Muscle of leg (tissue), 16 donors: ENCODE measurements at places on chromosomes 6 and 20.

DNA sequence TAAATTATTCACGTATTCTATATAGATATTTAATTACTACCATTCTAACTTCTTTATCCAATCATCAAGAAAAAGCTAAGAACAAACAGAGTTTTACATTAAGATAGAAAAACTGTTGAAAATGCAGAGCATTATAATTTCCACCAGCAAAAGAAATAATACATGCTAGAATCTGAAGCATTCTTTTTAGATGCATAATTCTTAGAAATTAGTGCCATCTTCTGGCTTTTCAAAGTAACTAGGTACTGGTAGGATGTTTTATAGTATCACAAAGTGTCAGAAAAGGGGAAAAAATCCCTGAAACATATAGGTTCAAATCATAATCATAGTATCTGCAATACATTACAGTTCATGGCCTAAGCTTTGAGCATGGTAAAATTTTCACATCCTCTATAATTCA lies 178.9 kb downstream of the PHF3 start:
- no peaks in the 10 kb centered on the region for H3K36me3 ChIP-seq
- H3K4me3 ChIP-seq: no peak overlapping the region
- H3K27ac ChIP-seq: no peak overlapping the region
- H3K27me3 ChIP-seq: no peaks in the 10 kb centered on the region

DNA sequence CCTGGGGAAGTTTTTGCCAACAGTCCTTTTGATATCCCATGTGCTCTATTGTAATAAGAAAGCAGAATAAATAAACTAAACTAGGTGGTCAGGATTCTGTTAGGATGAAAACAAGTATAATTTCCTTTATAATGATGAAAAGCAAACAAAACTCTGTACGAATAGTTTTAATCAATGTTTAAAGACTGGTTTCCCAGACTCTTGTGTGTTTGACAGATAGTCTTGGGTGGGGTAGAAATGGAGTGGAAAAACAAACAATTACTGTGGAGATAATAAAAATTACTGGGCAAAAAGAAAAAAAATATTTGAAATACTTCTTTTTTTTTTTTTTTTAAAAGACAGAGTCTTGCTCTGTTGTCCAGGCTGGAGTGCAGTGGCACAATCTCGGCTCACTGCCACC lies 152.1 kb upstream of the FLRT3 start:
- DNase-seq: no peak
- H3K4me3 ChIP-seq: no peak overlapping the region
- H3K27ac ChIP-seq: no peak overlapping the region
- no peaks in the 10 kb centered on the region for H3K4me1 ChIP-seq
- H3K36me3 ChIP-seq: no peaks in the 10 kb centered on the region

GRCh38 chr6:152316024-152316423 lies 321.1 kb downstream of the SYNE1 start:
- peak; percentile 59 for DNase-seq
- peak overlapping the region; percentile 53 for H3K27ac ChIP-seq
- no peaks in the 10 kb centered on the region for H3K4me1 ChIP-seq
- no peaks in the 10 kb centered on the region for H3K27me3 ChIP-seq
- peaks cover 34% of the 10 kb centered on the region for H3K36me3 ChIP-seq
- no peak overlapping the region for H3K4me3 ChIP-seq

GRCh38 chr20:3819411-3820047 lies 818 bp upstream of the AP5S1 start:
- peak overlapping the region; percentile 99 for H3K27ac ChIP-seq
- no peak for DNase-seq
- H3K4me1 ChIP-seq: peaks cover 28% of the 10 kb centered on the region
- H3K27me3 ChIP-seq: no peaks in the 10 kb centered on the region
- H3K36me3 ChIP-seq: peaks cover 23% of the 10 kb centered on the region
- peak overlapping the region; percentile 78 for H3K4me3 ChIP-seq

DNA sequence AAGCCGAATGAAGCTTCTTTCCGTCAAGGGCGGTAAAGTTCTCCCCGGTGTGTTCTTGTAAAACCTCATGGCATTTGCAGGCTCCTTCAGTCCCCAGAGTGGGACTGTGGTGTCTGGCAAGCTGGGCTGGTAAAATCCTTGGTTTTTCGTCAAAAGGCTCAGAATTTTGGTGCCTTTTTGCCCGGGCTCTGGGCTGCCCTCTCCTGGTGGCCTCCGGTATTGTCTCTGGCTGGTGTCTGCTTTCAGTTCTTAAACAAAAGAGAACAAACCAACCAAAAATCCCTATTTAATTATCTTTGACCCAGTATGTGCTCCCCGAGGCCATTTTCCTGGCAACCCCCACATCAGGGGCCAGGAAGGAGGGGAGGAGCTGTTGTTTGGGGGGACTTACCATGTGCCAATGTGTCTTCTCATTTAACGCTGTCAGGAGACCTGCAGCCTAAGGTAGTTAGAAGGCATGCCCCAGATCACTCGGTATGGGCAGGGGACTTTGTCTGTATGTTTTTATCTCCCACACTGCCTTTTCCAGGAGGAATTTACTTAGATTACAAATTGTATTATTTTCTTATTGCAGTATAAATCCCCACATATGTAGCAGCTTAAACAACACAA lies 11.1 kb downstream of the CDH4 start:
- H3K27me3 ChIP-seq: peaks cover 15% of the 10 kb centered on the region
- DNase-seq: no peak
- no peak overlapping the region for H3K4me3 ChIP-seq
- H3K36me3 ChIP-seq: no peaks in the 10 kb centered on the region
- no peak overlapping the region for H3K27ac ChIP-seq

DNA sequence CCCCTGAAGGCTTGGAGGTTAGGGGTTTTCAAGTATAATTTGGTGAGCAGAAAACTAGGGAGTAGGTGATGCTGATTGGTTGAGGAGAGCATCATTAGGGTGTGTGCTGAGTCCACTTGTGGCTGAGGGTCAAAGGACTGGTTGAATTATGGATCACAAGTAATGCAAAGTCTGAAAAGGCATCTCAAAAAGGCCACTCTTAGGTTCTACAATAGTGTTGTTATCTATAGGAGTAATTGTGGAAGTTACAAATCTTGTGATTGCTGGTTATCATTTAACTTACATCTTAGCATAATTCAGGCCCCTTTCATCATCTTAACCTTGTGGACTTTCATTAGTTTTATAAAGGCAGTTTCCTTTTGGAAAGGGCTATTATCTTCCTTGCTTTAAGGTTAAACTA lies 60.8 kb downstream of the UBR2 start:
- no peak for DNase-seq
- H3K4me3 ChIP-seq: no peak overlapping the region
- H3K36me3 ChIP-seq: peaks cover 34% of the 10 kb centered on the region
- no peaks in the 10 kb centered on the region for H3K4me1 ChIP-seq
- no peak overlapping the region for H3K27ac ChIP-seq

DNA sequence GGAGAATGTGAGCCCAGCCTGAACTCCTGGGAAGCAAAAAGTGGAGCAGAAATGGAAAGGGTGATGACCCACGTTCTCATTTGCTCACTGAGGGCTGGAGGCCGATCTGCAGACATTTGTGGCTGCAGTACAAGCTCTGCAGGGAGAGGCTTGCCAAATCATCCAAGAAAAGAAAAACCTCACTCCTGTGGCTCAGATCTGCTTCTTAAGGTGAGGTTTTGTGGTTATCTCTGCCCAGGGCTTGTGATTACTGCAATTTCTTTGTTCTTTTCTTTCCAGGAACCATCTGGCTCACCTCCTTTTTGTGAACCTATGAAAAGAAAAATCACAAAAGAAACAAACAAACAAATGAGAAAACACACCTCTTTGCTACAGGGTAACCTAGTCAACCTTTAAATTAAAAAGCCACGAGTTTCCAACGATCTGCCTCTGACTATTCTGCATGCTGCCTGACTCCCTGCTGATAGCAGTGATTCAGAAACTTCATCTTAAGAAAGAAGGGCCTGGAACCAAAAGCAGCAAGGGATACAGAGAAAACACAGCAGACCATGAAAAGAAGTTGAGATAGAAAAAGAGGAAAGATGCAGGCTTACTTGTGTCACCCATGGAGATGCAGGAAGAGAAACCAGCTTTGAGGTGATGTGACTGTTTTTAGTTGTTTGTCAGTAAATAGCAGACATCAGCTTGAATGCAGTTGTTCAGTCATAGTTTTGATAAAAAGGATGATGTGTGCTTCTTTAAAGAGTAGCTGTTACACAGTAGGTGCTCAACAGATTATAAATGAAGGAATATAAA lies 165.1 kb downstream of the LMBRD1 start:
- no peak overlapping the region for H3K4me3 ChIP-seq
- H3K27me3 ChIP-seq: no peaks in the 10 kb centered on the region
- no peaks in the 10 kb centered on the region for H3K36me3 ChIP-seq
- no peak overlapping the region for H3K27ac ChIP-seq
- H3K4me1 ChIP-seq: no peaks in the 10 kb centered on the region

GRCh38 chr6:160076009-160076408 lies 45.6 kb upstream of the SLC22A1 start:
- H3K36me3 ChIP-seq: peaks cover 93% of the 10 kb centered on the region
- H3K27me3 ChIP-seq: no peaks in the 10 kb centered on the region
- no peak overlapping the region for H3K27ac ChIP-seq
- H3K4me3 ChIP-seq: no peak overlapping the region
- peaks cover 3% of the 10 kb centered on the region for H3K4me1 ChIP-seq

- peaks cover 11% of the 10 kb centered on the region for H3K4me1 ChIP-seq
- no peak for DNase-seq
- no peak overlapping the region for H3K4me3 ChIP-seq
- no peaks in the 10 kb centered on the region for H3K36me3 ChIP-seq
These were observed 18.3 kb downstream of the RAET1L start for GRCh38 chr6:150006961-150007464.

- no peak overlapping the region for H3K4me3 ChIP-seq
- DNase-seq: no peak
- H3K27ac ChIP-seq: no peak overlapping the region
- H3K27me3 ChIP-seq: no peaks in the 10 kb centered on the region
- no peaks in the 10 kb centered on the region for H3K4me1 ChIP-seq
- no peaks in the 10 kb centered on the region for H3K36me3 ChIP-seq
These were observed 176.1 kb upstream of the HDDC2 start for GRCh38 chr6:125477844-125478243.

DNA sequence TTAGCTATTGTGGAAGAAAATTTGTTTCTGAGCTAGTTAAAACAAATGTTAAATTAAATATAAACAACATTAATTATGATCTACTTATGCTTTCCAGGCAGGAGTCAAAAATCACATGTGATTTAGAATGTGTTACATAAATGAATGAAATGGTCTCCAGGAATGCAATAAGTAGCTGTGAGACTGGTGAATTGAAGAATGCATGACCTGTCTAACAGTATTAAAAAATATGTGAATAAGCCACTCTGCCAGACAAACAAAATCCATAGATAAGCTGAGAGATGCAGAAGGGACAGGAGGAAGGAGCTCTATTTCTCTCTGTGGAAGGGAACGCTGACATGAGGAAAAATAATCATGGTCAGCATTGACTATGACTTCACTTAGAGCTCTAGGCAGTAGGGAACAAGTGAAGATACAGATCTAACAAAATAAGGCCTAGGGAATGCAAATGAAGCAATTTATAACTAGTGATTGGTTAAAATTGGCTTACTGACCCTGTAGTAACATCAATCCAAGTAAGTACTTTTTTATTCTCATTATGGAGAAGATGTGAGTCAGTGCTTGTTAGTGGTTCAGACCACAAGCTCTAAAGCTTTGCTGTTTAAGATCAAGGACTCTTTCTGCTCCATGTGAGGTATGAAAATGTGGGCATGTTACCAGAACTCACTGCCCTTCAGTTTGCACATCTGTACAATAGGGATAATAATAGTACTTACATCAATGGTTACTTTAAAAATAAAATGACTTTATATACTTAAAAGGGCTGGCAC lies 432.6 kb downstream of the MMUT start:
- DNase-seq: no peak
- H3K4me1 ChIP-seq: no peaks in the 10 kb centered on the region
- no peaks in the 10 kb centered on the region for H3K36me3 ChIP-seq
- no peak overlapping the region for H3K4me3 ChIP-seq
- H3K27me3 ChIP-seq: no peaks in the 10 kb centered on the region

DNA sequence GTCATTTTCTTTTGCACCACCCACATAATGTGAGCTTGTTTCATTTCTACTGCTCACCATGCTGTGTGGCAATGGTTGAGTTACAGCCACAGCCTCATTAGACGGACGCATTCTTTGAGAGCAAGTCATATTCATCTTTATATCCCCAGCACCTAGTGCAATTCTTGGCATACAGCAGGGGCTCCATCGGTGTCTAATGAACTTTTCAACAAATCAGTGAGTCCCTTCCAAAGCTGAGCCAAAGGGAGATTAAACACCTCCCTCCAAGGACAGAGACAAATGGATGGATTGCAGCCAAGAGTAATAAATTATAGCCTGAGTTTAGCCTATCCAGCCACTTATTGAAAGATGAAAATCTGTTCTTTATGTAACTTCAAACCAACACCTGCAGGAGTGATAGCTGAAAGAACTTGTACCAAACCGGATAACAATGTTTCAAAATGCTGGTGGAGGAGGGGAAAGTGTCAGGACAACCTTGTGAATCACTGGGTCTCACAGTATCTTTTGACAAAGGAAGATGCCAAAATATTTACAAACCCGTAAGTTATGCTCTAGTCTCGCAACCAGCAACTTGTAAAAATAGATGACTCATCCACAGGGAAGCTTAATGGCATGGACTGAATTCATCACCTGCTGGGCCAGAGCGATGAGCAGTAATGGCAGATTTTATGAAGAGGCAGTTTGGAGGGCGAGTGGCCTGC lies 139.0 kb downstream of the PXDC1 start:
- H3K36me3 ChIP-seq: no peaks in the 10 kb centered on the region
- no peak overlapping the region for H3K4me3 ChIP-seq
- H3K4me1 ChIP-seq: peaks cover 15% of the 10 kb centered on the region
- no peak for DNase-seq
- H3K27ac ChIP-seq: no peak overlapping the region
- peaks cover 6% of the 10 kb centered on the region for H3K27me3 ChIP-seq
